H1 (cell line): ENCODE measurements at places on chromosomes 16 and 17.
A peak's percentile ranks its signal among the peaks of the same experiment; 100 is the strongest.

- DNase-seq = no peak
Measured at GRCh38 chr16:3725276-3725675, 8.0 kb upstream of the TRAP1 start.

DNA sequence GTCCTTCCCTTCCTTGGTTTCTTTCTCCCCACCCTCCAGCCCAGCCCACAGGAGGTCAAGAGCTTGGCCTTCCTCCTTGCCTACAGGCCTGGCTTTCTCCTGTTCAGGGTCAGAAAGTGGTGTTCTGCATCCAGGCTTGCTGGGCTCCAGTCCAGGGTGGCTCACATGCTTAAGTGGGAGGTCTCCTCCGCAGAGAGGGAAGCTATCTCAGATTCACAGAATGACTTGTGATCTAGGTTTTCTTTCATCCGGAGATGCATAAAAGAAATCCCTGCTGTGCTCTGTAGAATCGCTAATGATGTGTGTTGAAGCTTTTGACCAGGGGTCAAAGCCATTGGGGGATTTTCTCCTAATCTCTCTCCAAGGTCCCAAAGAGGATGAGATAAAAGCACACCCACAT, 382.3 kb upstream of the EEF2KMT start:
- DNase-seq = no peak

DNA sequence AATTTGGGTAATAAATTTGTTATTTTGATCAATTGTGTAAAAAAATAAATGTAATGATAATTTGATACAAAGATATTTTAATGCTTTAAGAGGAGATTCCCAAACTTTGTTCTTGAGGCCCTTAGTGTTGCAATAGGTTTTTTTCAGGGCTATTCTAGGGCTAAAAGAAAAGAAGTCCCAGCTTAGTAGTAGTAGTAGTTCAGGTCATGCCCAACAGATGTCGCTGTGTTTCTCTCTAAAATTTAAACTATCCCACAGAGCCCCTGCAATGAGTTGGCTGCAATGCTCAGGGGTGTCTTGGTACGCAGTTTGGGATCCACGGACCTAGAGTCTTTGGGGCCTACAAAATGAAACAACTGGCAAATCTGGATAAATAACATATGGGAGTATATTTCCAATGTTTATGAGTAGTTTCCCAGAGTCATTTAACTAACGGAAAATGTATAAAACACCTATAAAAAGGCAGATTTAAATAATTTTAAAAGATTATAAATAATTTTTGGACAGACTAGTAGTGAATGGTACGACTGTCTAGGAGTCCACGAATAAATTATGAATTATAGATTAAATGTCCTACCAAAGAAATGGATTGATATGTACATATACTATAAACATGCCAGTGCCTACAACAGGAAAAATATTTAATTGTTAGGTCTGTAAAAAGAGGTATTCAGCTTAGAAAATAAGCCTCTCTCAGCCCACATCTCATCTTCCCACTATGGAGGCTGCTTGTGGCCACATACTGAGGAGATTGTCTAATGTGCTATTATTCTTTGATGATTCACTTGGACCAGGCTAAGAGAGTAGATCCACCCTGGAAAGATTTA, 228.5 kb upstream of the PMFBP1 start:
- DNase-seq = no peak

- DNase-seq = no peak
Measured at GRCh38 chr17:67359960-67360791, 6.2 kb downstream of the PSMD12 start.

DNA sequence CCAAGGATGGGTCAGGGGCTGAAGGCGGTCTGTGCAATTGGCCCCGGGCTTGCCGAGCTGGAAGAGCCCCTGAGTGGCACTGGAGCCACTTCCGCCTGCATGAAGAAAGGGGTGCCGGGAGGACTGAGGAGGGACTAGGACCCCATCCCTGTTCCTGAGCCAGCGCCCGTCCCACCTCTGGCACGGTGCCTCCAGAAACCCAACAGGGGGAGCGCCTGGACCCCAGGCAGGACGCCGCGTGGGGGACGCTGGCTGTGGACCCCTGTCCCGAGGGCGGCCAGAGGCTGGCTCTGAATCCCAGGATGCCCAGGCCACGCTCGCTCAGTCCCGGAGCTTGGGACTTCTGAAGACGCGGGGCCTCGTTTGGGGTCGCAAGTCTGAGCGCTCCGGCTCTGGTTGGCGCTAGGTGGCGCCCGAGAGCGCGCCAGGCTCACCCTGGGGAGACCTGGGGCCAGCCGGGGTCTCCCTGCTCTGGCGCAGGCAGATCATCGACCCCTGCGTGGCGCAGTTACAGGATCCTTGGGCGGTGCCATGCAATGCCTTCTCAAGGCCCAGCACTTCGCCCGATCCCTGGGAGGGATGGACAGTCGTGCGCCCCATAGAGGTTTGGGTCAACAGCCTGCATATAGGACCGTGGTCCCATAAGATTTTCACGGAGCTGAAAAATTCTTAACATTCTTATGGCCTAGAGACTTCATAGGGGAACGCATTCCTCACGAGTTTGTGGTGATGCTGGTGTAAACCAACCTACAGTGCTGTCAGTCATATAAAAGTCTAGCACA, 58.5 kb upstream of the CREBBP start:
- peak; percentile 94 for DNase-seq
